ENCODE measurements at places on chromosomes 5 and 9. TPM values are rescaled to one million over a fixed set of nuclear protein-coding genes. Genes with fewer than 3 reads are reported as not detected.

- DNase-seq = no peak
Observed at GRCh38 chr5:166004006-166004405, 2287.4 kb upstream of the WWC1 start.

GRCh38 chr9:114864471-114864870, 58.6 kb upstream of the TNFSF15 start:
- DNase-seq = no peak

- DNase-seq = no peak
Observed at GRCh38 chr5:136811086-136811485, 445.7 kb upstream of the TRPC7 start.

- DNase-seq = peak; percentile 54
Observed at GRCh38 chr9:133538851-133539833, 4.6 kb downstream of the ADAMTSL2 start.

GHR gene
- total RNA-seq = 1.9 TPM

SERF1A gene
- 21.8 TPM for total RNA-seq

CDC20B gene
- total RNA-seq = not detected

BTNL8 gene
- 0.85 TPM for total RNA-seq

SLC36A2 gene
- not detected for total RNA-seq
